Progenitor cell of endocrine pancreas (in vitro differentiated cells): ENCODE measurements at places on chromosomes 12 and 14.

DNA sequence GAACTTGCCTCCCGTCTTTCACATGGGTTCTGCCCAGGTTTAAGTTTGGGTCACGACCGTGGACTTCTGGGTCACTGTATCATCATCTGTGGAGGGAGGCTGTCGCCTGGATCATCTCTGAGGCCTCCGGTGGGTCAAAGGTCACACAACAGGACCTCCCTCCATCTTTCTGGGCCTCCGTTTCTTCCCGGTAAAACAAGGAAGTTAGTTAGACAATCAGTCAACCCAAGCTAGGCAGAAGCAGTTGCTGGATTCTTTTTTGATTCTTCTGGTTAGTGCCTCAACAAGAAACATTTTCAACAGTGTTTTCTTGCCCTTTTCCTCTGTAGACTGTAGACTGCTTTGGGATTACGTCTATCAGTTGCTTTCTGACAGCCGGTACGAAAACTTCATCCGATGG, 186.6 kb upstream of the BCL2L14 start:
- no peak for DNase-seq

- DNase-seq: no peak
Observed at GRCh38 chr12:2779281-2779680, 15.5 kb upstream of the FKBP4 start.

- no peak for DNase-seq
Observed at GRCh38 chr14:55116246-55117030, 12.6 kb upstream of the LGALS3 start.

DNA sequence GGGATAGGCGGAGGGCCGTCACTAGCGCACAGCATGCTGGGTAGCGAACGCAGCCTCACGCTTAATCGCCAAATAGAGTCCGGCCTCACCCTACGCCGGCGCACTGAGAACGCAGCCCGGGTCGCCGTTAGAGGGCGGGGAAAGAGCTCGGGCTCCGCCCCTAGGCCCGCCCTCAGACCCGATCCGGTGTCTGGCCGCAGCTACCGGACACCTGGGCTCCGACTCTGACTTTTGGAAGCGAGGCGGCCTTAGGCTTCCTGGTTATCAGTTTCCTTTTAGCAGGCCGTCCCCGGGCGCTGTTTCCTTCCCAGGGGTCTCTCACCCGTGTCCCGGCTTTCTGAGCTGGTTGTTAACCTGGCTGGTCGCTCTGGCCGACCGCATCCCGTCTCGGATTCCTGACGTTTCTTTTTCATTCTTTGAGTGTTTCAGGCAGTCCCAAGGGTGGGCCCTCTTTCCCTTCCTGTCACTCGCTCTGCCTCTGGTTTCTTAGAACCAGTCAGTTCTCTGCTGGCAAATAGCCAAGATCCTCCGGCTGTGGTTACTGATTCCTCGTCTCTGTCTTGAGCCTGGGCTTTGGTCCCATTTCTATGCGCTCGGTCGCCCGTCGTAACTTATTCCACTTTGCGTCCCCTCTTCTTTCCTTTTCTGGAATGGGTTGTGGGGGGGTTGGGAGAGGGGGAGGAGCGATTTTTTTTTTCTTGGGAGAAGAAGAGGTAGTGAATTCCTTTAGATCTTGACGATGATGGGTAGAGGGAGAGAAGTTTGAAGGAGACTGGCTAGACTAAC, 464 bp upstream of the STRN3 start:
- peak; percentile 92 for DNase-seq

GRCh38 chr14:68345738-68346137, 447.1 kb downstream of the ZFP36L1 start:
- DNase-seq: no peak

GRCh38 chr12:9331218-9331626, 123.0 kb upstream of the PZP start:
- DNase-seq: peak; percentile 88

DNA sequence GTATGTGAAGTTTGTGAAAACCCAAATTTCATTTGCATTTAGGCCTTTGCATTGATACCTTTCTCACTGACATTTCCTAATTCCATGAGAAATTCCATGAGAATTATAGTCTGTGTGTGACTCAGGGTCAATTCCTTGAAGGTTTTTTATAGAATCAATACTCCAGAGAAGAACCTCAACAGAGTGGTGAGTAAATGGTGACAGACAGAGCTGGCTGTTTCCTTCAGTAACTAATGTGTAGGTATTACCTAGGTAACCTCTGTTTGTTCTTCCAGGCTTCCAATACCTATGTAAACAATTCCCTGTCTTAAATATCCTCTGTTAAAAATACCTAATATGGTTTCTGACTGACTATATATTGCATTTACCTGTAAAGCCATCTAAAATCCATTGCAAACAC, 117.0 kb downstream of the TTC8 start:
- no peak for DNase-seq

DNA sequence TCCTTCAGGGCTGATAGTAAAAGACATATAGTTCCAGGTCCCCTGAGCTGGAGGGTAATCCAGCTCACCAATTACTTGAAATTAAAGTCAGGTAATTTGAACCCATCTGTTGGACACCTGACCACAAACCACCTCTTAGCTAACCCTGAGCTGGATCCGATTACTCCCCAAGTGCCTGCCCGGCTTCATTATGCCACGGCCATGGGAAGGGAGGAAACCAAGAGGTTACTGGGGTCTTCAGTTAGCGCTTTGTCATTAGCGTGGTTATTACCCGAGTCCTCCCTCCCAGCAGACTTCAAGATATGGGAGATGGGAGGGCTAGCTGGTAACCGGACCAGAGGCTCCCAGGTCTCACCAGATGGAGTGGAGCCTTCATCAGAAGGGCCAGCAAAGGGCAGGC, 1071.4 kb downstream of the BCL11B start:
- no peak for DNase-seq

- DNase-seq: no peak
Observed at GRCh38 chr14:51518280-51518679, 133.4 kb upstream of the FRMD6 start.

DNA sequence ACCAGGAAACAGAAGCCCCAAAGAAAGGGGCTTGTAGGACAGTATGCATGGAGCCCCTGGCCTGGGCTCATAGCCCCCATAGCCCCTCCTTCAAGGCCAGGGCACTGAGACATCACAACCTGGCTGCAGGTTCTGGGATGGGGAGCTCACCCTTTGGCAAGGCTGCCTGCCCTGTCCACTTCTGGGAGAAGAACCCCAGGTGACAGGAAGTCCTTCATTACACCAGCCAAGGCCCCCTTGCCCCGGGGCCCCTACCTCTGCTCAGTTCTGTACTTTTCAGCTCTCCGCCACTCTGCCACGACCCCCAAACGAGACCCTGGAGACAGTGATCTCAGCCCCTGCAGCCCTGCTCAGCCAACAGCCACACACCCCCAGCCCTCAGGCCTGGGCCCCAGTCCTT, 223.2 kb upstream of the RTL1 start:
- no peak for DNase-seq
